HTR-8/SVneo (cell line): ENCODE measurements at places on chromosomes 16 and 17.

DNA sequence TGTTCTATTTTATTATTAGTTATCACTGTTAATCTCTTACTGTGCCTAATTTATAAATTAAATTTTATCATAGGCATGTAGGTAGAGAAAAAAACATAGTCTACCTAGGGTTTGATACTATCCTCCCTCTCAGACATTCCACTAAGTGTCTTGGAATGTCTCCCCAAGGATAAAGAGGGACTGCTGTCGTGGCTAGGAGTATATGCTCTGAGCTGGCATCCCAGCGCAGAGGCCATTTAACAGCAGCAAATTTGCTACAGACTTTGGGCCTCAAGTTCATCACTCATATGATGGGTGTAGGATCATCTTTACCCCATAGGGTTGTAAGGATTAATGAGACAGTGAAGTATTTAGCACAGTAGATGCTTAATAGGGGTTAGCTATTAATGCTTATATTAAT, 56.7 kb downstream of the ZFHX3 start:
- DNase-seq, result no peak

GRCh38 chr16:11585460-11586377, 1.0 kb downstream of the LITAF start:
- no peak for DNase-seq

DNA sequence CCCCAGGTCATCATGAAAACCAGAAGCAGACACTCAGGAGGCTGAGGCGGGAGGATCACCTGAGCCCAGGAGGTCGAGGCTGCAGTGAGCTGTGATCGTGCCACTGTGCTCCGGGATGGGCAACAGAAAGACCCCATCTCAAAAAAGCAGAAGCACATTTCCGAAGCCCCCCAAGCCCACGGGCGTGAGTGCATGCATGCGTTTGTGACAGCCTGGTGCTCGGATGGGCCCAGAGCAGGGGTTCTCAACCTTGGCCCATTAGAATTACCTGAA, 19.1 kb downstream of the TMC6 start:
- no peak for DNase-seq

- DNase-seq, result peak; percentile 99
Measured at GRCh38 chr17:39980351-39981206, at the start of gene PSMD3. Gene PSMD3, plus strand, starts transcription at chr17:39980807. Its CDS starts 164 bp downstream, at chr17:39980971.

- no peak for DNase-seq
Measured at GRCh38 chr16:12760819-12761611, 42.7 kb downstream of the CPPED1 start.

- no peak for DNase-seq
Measured at GRCh38 chr16:80015566-80015965, 415.0 kb upstream of the MAF start.

- no peak for DNase-seq
Measured at GRCh38 chr16:11033629-11034420, 89.5 kb downstream of the CLEC16A start.

DNA sequence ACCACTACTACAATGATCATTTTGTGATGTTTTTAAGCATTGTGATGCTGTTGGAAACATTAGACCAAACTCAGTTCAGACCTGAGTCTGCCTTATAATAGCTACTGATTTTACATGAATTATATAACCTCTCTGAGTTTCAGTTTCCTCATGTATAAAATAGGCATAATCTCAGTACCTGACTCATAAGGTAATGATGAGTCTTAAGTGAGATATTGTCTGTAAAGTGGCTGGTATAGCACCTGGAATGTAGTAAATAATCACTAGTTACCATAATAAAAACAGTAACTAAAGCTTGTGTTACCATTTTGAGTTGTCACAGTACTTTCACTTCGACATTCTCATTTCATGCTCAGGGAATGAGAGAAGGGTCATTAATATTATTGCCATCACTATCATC, 381.5 kb upstream of the SALL1 start:
- no peak for DNase-seq

DNA sequence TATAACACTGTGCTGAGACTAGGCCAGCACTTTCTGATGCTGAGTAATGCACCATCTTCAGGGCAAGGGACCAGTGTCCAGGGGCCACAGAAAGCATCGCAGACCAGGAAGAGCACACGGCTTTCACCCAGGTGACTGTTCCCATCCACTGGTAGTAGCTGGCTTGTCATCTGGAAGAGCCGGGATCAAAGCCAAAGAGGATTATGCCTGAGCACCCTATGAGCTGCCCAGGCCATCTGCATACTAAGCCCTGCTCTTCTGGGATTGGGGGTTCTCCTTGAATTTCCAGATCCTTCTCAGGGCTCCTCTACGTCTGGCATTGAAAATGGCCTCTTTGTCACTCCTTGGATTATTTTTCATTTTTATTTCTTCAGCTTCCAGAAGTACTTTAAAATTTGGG, 140.7 kb downstream of the IRX3 start:
- no peak for DNase-seq

GRCh38 chr16:2785101-2785991, 2.0 kb downstream of the PRSS33 start:
- no peak for DNase-seq

DNA sequence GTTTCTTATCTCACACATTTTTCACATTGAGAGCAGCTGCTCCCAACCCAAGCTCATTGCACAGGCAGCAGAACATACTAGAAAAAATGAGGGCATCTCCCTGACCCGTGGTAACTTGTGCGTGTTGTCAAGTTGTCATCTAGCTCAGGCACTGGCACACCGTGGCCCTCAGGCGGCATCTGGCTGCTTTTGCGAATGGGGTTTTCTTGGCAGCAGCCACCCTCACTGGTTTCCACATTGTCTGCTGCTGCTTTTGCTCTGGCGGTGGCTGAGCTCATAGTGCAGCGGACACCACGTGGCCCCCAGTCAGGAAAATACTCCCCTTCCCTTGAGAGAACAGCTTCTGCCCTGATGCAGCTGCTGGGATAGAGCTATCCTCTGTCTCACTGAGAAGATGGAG, 9.4 kb upstream of the TEDC2 start:
- no peak for DNase-seq

- no peak for DNase-seq
Measured at GRCh38 chr16:23527961-23528643, 17.8 kb upstream of the GGA2 start.

- no peak for DNase-seq
Measured at GRCh38 chr16:79295746-79296145, 304.8 kb downstream of the MAF start.

- no peak for DNase-seq
Measured at GRCh38 chr16:9357829-9358228, 266.4 kb downstream of the HAPSTR1 start.

- DNase-seq, result no peak
Measured at GRCh38 chr17:36727577-36727976, 126.2 kb downstream of the MRM1 start.

DNA sequence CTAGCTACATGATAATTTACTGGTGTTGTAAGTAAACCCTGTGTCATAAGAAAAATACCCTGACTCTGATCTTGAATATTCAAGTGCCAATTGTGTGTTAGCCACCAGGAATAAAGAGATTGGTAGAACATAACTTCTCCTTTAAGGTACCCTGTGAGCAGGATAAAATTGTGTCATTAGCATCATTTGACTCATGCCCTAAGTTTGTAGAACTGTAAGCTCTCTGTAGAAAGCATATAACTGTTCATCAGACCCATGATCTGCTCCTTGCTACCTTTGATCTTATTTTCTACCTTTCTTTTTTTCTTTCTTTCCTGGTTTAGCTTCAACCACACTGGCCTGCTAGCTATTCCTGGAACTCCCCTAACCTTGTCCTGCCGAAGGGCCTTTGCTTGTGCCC, 35.8 kb downstream of the PTRH2 start:
- no peak for DNase-seq

- DNase-seq, result no peak
Measured at GRCh38 chr16:1036166-1036565, 36.4 kb upstream of the SSTR5 start.

GRCh38 chr16:58125781-58126335, 3.3 kb downstream of the CFAP20 start:
- no peak for DNase-seq

GRCh38 chr17:62140836-62141235, 75.8 kb upstream of the MED13 start:
- no peak for DNase-seq

- DNase-seq, result no peak
Measured at GRCh38 chr16:73864868-73865267, 431.7 kb upstream of the PSMD7 start.

GRCh38 chr16:23803591-23804123, 32.1 kb upstream of the PRKCB start:
- peak; percentile 27 for DNase-seq

DNA sequence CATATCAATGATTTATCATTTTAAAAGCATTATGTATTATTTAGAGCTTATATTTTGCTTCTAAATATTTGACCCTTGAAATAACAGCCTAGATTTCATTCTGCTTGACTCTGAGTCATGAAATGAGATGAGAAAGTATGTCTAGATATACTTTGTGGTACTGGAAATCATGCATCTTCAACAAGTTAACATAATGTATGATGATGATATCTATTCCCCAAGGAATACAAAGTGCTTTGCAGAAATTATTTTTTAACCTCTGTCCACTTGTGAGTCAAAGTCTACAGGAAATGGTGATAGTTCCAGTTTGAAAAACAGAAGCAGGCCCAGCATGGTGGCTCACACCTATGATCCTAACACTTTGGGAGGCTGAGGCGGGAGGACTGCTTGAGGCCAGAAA, 36.1 kb downstream of the GOSR1 start:
- no peak for DNase-seq

DNA sequence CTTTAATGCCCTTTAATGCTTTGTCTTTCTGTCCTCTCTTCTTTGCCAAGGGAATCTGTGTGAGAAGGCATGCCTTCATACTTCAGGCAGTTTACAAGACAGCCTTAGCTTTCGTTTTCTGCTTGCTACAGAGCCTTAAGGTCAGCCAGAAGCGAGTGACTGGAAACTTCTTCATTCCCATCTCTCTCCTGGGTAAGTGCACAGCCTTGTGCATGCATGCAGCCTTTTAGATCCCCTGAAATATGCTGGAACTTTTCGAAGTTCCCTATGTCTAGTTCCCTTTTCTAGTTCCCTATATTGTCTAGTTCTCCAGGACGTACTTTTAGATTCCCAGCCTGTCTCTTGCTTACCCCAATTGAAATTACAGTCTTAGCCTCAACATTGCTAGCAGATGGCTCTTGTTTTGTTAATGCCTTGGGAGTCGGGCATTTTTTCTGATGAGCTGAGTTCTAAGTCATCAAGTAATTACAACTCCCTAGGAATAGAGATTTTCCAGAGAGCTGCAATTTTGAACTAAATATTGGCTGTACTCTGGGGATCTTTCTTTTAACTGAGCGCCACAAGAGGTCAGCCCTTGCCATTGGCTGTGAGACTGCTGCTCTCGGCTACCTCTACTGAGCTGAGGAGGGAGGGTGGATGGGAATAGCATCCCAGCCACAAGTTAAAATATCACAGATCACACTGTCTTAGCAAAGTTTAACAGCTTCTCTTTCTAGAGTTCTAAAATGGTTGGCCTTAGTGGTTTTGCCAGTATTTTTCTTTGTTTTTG, 22.7 kb upstream of the PPM1D start:
- DNase-seq, result no peak

GRCh38 chr17:59845595-59846393, 46.9 kb downstream of the TUBD1 start:
- no peak for DNase-seq

DNA sequence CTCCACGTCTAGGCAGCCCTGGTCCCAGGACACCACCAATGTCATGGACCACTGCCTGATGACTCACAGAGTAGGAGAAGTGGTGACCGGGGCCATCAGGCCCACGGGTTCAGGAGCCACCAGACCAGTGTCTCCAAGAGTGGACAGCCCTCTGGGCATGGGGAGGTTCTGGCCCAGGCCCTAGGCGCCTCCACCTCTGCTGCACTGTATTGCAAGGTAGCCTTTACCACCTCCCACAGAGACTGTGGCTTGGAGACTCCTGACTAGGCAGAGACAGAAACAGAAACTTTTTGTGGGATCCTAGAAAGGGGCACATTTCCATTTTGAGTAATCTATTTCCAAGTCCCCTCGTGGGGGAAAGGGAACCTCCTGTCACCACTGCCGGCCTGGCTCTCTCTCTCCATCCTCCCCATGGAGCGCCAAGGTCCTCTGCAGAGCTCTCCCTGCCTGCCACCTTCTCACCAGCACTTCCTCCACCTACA, 2.9 kb downstream of the CDIP1 start:
- DNase-seq, result no peak

DNA sequence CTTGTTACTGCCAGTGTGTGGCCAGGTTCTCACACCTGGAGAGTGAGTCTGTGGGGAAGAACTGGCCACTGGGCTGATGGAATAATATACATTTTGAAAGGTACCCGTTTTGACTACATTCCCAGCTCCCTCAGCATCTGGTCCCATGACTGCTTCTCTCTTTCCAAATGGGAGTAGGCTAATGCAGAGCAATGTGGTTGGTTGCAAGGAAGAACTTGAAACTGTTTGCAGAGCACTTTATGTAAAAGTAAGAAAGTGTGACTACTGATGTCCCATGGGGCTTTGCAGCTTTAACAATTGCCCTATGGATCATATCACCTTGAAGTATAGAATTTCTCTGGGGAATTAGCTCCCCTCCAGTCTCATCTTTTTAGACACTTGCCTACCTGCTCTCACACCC, 9.0 kb downstream of the KATNIP start:
- no peak for DNase-seq

- no peak for DNase-seq
Measured at GRCh38 chr16:26374279-26374925, 682.6 kb downstream of the HS3ST4 start.

DNA sequence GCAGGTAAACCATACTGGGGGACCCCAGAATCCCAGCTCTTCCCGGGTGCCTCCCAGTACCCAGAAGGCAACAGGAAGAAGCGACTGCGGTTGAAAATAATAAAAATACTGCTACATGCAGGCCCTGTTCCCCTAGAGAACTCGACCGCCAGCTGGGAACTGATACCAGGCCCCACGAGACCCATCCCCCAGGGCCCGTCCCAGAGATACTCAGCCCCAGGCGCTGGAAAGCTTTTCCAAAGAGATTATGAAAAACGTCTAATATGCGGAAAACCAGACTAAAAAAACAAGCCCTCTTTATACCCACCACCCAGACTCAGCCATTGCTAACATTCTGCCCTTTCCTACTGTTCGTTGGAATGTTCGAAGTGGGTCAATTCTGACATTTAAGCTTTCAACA, 12.9 kb upstream of the MEAK7 start:
- no peak for DNase-seq

GRCh38 chr17:43734376-43734775, 24.2 kb downstream of the SOST start:
- no peak for DNase-seq

DNA sequence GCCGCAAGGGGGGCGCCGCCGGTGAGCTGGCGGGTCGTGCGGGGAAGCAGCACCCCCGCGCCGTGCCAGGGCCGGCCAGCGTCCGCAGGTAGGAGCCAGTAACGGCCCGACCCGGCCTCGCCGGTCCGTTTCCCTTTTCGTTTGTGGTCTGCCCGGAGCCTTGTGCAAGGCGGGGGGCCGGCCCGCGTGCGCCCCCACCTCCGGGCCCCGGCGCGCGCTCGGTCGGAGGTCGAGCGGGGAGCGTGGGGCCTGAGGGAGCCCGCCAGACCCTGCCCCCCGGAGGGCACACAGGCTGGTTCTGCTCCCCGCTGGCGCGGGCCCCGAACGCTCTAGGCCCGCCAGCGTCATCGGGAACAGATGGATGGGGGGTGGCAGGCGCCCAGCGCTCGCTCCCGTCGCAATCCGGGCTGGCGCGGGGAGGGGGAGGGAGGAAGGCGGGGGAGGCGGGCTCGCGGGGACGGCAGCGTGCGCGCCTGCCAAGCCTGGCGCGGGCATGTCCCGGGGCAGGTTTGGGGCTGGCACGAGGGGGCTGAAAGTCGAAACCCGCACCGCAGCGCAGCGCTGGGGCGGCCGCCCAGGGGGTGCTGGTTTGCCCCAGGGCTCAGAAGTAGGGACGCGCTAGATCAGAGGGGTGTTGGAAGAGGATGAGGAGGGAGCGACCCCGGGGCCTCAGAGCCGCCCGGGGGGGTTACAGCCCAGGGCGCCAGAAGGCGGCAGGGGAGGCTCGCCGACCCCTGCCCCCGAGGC, 1.5 kb upstream of the GSE1 start:
- peak; percentile 81 for DNase-seq
